Tibial nerve (tissue), 4 donors: ENCODE measurements at places on chromosomes 3 and 15. TPM values are rescaled to one million over a fixed set of nuclear protein-coding genes. Genes with fewer than 3 reads are reported as not detected.
A peak's percentile ranks its signal among the peaks of the same experiment; 100 is the strongest.

Gene FANCD2OS
- total RNA-seq, result not detected

Gene GOLGA6L1
- total RNA-seq, result not detected

Gene METTL6
- total RNA-seq, result 13.2 TPM

Gene SLC51B
- not detected for total RNA-seq

Gene ZNF860
- 0.84 TPM for total RNA-seq

Gene COMMD2
- total RNA-seq, result 18.6 TPM

Gene IL20RB
- 50.9 TPM for total RNA-seq

Gene COL6A5
- total RNA-seq, result not detected

Gene C2CD4A
- not detected for total RNA-seq

Gene SYNPR
- total RNA-seq, result not detected

- H3K4me3 ChIP-seq, result no peak overlapping the region
- H3K4me1 ChIP-seq, result no peaks in the 10 kb centered on the region
- no peaks in the 10 kb centered on the region for H3K36me3 ChIP-seq
- H3K27ac ChIP-seq, result no peak overlapping the region
These were observed 595.6 kb downstream of the ROBO1 start for GRCh38 chr3:79172241-79172640.

- no peaks in the 10 kb centered on the region for H3K36me3 ChIP-seq
- H3K4me3 ChIP-seq, result no peak overlapping the region
- H3K4me1 ChIP-seq, result no peaks in the 10 kb centered on the region
- no peak overlapping the region for H3K27ac ChIP-seq
These were observed 2.0 kb downstream of the TRIM59 start for GRCh38 chr3:160447544-160447943.

GRCh38 chr3:194277104-194277785, 73.9 kb downstream of the CPN2 start:
- no peaks in the 10 kb centered on the region for H3K27me3 ChIP-seq
- H3K4me1 ChIP-seq, result peaks cover 5% of the 10 kb centered on the region
- DNase-seq, result no peak
- no peak overlapping the region for H3K4me3 ChIP-seq
- H3K36me3 ChIP-seq, result no peaks in the 10 kb centered on the region

- H3K27ac ChIP-seq, result no peak overlapping the region
- H3K27me3 ChIP-seq, result no peaks in the 10 kb centered on the region
- H3K36me3 ChIP-seq, result no peaks in the 10 kb centered on the region
- no peak overlapping the region for H3K4me3 ChIP-seq
These were observed 26.6 kb upstream of the KY start for GRCh38 chr3:134677196-134677986.

DNA sequence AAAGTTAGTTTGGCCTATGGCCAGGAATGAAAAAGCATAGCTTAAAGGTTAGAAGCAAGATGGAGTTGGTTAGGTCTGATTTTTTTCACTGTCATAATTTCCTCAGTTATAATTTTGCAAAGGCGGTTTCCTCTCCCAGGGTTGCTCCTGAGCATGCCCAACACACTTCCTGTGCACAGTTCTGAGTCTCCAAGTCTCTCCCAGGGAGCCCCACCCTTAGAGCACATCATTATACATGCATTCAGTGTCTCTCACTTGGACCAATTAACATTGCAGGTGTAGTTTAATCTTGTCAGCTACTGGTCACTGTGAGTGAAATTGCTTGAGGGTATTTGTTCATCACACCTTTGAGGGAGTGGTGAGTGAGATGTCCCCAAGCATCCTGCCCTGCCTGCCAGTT, 96.0 kb upstream of the ATP10A start:
- no peaks in the 10 kb centered on the region for H3K36me3 ChIP-seq
- H3K27me3 ChIP-seq, result no peaks in the 10 kb centered on the region
- H3K4me1 ChIP-seq, result no peaks in the 10 kb centered on the region
- no peak for DNase-seq
- no peak overlapping the region for H3K4me3 ChIP-seq
- no peak overlapping the region for H3K27ac ChIP-seq

GRCh38 chr15:59205839-59206622, 612 bp upstream of the LDHAL6B start:
- H3K4me3 ChIP-seq, result no peak overlapping the region
- H3K4me1 ChIP-seq, result no peaks in the 10 kb centered on the region
- no peaks in the 10 kb centered on the region for H3K27me3 ChIP-seq
- H3K27ac ChIP-seq, result no peak overlapping the region
- DNase-seq, result no peak
- no peaks in the 10 kb centered on the region for H3K36me3 ChIP-seq

- no peak for DNase-seq
- no peaks in the 10 kb centered on the region for H3K4me1 ChIP-seq
- H3K4me3 ChIP-seq, result no peak overlapping the region
- no peaks in the 10 kb centered on the region for H3K36me3 ChIP-seq
- no peak overlapping the region for H3K27ac ChIP-seq
These were observed 200.3 kb upstream of the UMPS start for GRCh38 chr3:124529826-124530571.

- no peaks in the 10 kb centered on the region for H3K36me3 ChIP-seq
- no peak for DNase-seq
- H3K27ac ChIP-seq, result no peak overlapping the region
These were observed 3.3 kb downstream of the WDR49 start for GRCh38 chr3:167650459-167650858.

- no peaks in the 10 kb centered on the region for H3K27me3 ChIP-seq
- H3K27ac ChIP-seq, result no peak overlapping the region
- H3K36me3 ChIP-seq, result no peaks in the 10 kb centered on the region
- no peak overlapping the region for H3K4me3 ChIP-seq
- H3K4me1 ChIP-seq, result peaks cover 6% of the 10 kb centered on the region
These were observed 61.2 kb downstream of the LYSMD4 start for GRCh38 chr15:99671926-99672635.

DNA sequence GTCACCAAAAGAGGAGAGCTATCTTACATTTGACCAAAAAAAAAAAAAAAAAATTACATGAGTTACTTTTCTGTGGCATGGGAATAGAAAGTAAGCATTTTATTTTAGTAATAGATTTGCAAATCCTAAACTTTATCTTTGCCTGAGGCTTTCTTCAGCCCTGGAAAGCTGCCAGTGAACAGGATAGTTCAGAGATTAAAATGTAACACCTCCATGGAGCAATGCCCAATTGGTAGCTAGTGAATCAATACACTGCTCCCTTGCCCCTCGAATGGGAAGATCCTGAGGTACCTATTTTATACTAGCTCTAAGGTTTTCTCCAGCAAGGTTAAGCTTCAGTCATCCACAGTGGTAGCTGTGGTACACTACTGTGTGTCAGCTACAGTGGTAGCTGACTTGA, 867.1 kb downstream of the NAALADL2 start:
- H3K27me3 ChIP-seq, result no peaks in the 10 kb centered on the region
- H3K4me1 ChIP-seq, result no peaks in the 10 kb centered on the region
- no peak overlapping the region for H3K4me3 ChIP-seq
- no peak for DNase-seq
- H3K27ac ChIP-seq, result no peak overlapping the region

DNA sequence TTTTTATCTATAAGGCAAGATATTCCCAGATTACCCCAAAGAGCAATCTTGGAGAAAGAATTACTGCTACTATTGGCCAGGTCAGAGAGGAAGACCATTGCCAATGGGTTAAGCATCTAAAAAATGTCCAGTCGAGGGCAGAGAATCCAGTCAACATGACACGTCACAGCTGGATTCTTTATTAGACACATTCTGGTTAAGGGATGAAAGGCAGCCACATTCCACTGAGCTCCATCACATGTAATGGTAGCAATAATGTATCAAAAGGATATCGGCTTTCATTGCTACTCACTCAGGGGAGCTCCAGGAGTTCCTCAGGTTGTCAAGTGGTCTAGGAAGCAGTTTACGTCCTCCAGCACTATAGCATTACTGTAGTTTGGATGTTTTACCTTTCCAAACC, 421.1 kb downstream of the PLOD2 start:
- DNase-seq, result no peak
- no peaks in the 10 kb centered on the region for H3K4me1 ChIP-seq
- H3K4me3 ChIP-seq, result no peak overlapping the region
- no peaks in the 10 kb centered on the region for H3K27me3 ChIP-seq
- H3K27ac ChIP-seq, result no peak overlapping the region

- H3K4me1 ChIP-seq, result no peaks in the 10 kb centered on the region
- no peaks in the 10 kb centered on the region for H3K36me3 ChIP-seq
- no peak overlapping the region for H3K27ac ChIP-seq
These were observed 15.8 kb downstream of the GRIP2 start for GRCh38 chr3:14524311-14524711.

GRCh38 chr3:189673535-189673934, 42.3 kb downstream of the TP63 start:
- no peaks in the 10 kb centered on the region for H3K36me3 ChIP-seq
- no peaks in the 10 kb centered on the region for H3K27me3 ChIP-seq
- H3K4me1 ChIP-seq, result no peaks in the 10 kb centered on the region
- no peak for DNase-seq
- no peak overlapping the region for H3K27ac ChIP-seq

DNA sequence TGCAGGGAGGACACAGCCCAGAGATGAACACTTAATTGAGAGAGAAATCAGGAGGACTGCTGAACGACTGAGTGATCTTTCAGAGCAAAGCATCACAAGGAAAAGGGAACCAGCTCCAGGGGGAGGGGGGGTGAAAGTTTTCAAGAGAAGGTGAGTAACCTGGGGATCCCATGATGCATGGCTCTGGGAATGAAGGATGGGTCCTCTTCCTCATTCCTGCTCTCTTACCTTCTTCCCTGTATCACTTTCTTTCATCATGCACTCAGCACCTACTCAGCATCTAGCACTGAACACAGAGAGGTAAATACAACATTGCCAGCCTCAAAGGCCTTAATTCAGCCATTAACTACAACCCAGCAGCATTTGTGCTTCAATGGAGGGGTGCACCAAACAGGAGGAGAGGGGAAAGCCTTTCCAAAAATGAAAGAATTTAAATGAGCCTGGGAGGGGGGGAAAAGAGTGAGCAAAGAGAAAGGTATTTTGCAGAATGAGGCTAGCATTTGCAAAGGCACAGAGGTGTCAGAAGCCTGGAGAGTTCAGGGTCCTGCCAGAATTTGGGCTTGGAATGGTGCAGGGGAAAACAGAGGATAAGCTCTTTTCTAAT, 427.4 kb downstream of the FOXP1 start:
- no peaks in the 10 kb centered on the region for H3K4me1 ChIP-seq
- no peak overlapping the region for H3K27ac ChIP-seq
- no peak for DNase-seq
- H3K4me3 ChIP-seq, result no peak overlapping the region
- no peaks in the 10 kb centered on the region for H3K36me3 ChIP-seq
- H3K27me3 ChIP-seq, result no peaks in the 10 kb centered on the region

DNA sequence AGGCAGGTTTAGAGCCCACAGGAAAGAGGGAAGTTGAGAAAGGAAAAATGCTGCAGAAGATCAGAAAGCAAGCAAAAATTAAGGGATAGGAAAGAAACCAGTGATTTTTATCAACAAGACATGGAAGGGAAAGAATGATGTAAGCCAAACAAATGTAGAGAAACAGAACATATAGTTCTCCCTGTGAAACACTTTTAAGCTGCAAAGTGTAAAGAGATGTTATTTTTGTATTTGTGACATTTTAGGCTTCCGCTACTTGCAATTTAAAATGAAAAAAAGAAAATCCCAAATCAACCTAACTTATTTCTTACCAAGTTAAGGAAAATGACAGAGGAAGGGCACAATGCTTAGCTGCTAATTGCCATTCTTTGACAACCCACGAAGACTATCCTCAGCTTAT, 111.6 kb downstream of the PDCD6IP start:
- H3K27ac ChIP-seq, result no peak overlapping the region
- H3K36me3 ChIP-seq, result no peaks in the 10 kb centered on the region
- no peak for DNase-seq

DNA sequence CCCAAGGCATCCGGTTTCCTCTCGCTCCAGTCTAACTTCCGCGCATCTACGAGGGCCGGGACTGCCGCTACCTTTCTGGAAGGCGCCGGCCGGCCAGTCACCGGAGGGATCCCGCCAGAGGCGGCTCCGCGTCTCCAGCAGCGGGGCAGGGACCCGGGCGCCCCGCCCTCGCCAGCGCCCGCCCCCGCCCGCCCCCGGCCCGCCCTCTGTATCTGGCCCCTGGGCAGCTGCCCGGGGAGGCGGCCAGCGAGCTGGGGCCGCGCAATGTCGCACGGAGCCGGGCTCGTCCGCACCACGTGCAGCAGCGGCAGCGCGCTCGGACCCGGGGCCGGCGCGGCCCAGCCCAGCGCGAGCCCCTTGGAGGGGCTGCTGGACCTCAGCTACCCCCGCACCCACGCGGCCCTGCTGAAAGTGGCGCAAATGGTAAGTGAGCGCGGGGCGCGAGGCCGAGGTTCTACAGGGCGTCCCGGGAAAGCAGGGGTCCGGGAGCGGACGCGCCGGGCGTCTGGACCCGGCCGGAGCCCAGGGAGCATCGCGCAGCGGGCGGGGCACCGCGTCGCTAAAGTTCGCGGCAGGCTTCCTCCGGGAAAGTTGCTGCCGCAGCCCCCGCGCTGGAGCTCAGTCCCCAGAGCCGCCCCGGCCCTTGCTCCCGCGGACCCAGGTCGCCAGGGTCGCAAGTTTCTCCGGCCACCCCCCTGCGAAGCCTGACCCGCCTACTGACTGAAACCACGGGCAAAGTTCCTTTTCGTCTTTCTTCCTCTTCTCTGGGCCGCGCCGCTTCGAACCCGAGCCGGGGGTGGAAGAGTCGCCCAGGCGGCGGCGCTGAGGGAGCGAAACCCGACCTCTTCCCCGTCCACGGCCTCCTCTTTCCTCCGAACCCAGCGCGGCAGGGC, at the start of gene CMTM7:
CMTM7 (plus strand) TSS at position 211 of the 893 bp plus-strand sequence; CDS start at position 265, 54 bp downstream.
- no peaks in the 10 kb centered on the region for H3K27me3 ChIP-seq

DNA sequence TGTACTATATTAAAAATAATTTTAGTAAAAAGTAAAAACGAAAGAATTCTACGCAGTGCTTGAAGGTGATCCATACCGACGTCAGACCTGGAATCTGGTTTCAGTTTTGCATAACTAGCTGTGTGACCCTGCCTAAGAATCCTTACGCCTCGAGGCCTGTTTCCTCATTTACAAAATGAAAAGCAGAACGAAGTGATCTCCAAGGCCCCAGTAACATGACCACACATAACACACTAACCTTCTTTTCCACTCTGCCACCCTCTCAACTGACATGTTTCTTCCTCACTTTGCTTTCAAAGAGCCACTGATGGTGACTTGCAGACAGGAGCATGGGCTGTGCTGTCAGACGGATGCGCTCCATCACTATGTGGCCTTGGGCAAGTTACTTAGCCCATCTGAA, 4.8 kb downstream of the MESD start:
- no peak overlapping the region for H3K27ac ChIP-seq
- no peaks in the 10 kb centered on the region for H3K27me3 ChIP-seq
- H3K4me1 ChIP-seq, result peaks cover 51% of the 10 kb centered on the region
- no peaks in the 10 kb centered on the region for H3K36me3 ChIP-seq
- no peak overlapping the region for H3K4me3 ChIP-seq

DNA sequence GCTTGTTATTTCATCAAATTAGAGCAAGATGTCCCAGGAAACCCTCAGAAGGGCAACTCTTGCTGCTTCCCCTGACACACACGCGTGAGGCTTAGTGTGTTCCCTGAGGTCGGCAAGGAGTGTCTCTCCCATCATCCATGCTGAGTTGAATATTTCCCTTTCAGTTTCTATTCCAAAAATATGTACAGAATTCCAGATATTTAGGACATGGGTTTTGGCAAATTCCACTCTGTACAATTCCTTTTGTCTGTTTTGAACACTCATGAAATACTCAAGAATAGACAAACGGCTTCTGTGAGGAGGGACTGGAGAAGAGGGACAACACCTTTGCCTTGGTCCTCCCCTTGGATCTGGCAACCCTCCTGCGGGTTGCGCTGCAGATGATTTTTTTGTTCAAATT, 138.0 kb downstream of the DUT start:
- no peak overlapping the region for H3K4me3 ChIP-seq
- H3K4me1 ChIP-seq, result no peaks in the 10 kb centered on the region
- no peaks in the 10 kb centered on the region for H3K27me3 ChIP-seq
- H3K27ac ChIP-seq, result peak overlapping the region; percentile 64
- no peaks in the 10 kb centered on the region for H3K36me3 ChIP-seq
